Stimulated activated naive CD4-positive, alpha-beta T cell treated with Interleukin-2 at 50 U/mL for 16 hours (primary cell): ENCODE measurements at places on chromosomes 1 and 21.
A peak's percentile ranks its signal among the peaks of the same experiment; 100 is the strongest.

GRCh38 chr1:30422251-30422650, 301.1 kb downstream of the MATN1 start:
- DNase-seq: no peak

- no peak for DNase-seq
Measured at GRCh38 chr21:28675331-28676041, 317.2 kb downstream of the LTN1 start.

DNA sequence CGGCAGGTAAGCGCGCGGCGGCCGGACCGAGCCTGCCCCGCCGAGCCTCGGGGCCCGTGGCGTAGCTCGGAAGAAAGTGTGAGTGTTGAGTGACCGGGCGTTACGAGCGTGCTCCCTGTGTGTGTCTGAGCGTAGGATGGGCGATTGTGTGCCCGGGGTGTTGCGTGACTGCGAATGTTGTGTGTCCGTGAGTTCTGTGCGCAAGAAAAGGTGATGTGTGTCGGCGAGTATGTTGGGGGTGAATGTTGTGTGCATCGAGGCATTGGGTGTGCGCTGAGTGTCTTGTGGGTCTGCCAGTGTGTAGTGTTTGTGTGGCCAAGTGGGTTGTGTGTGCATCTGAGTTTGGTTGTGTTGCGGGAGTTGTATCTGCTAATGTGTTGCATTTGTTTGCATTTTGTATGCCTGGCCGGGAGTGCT, 398 bp downstream of the PTPRU start:
- no peak for DNase-seq

- DNase-seq: peak; percentile 61
Measured at GRCh38 chr1:205977402-205978014, 25.7 kb downstream of the RAB7B start.

- DNase-seq: no peak
Measured at GRCh38 chr21:27220416-27220815, 253.5 kb upstream of the ADAMTS5 start.

DNA sequence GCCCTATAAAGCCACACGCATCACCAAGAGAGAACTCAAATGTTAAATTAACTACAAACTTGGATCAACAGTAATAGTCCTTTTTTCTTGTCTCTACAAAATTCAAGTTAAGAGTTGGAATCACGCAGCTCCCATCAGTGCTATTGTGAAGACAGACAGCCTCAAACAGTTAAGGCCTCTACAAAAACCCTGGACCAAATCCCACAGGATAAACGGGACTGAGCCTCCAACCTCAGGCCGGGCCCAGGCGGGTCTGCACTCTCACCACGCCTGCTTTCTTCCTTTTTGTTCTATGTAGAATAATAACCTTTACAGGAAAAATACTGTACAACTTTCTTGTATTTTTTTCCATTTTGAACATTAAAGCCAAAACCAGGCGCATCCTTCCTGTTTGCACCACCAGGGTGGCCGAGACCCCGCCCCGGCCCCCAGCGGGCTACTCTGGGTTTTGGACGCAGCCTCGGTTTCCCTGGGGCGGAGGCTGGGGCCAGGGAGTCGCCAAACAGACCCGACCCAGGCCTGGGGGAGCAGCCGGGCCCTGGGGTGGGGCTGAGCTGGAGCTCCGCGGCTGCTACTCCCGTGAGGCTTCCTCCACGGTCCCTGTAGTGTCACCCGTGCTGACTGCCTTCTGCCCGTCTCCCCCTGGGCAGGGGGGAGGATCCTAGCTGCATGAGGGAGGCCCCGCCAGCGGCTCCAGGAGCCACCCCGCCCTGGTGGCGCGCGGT, 158.4 kb downstream of the CASZ1 start:
- no peak for DNase-seq

- DNase-seq: peak; percentile 55
Measured at GRCh38 chr21:34836103-34836932, 167.5 kb downstream of the CLIC6 start.

DNA sequence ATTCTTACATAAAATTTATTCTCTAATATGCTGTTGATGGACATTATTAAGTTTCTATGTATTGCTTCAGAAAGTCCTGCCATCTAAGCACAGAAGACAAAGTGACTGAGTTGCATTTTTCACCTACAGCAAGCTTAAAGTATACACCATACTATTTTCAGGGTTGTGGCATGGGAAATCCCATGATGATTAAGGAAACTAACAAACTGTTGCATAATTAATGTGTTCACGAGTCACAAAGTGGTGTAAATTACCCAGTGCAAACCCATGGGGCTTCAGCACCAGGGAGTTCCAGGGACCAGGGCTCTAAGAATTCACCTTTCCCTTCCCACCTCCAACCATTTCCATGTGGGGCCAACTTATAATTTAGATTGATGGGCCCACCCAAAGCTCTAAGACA, 81.9 kb upstream of the NR5A2 start:
- no peak for DNase-seq
